ENCODE measurements at places on chromosomes 16 and 17. TPM values are rescaled to one million over a fixed set of nuclear protein-coding genes. Genes with fewer than 3 reads are reported as not detected.

DNA sequence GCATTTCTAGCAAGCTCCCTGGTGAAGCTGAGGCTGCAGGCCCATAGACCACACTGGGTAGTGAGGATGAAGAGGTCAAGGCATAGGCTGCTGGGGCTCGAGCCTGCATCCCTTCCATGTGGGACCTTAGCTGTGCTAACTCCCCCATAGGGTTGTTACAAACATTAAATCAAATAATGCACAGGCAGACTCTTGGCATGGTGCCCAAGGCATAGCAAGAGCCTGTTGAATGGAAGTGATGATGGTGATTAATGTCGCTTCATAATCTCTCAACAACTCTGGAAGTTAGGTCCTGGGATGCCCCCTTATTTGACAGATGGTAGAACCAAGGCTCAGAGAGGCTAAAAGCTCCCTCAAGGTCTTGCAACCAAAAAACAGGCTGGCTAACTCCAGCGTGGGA lies 283.9 kb upstream of the EEF2KMT start:
- H3K27me3 ChIP-seq = no peaks in the 10 kb centered on the region
- H3K36me3 ChIP-seq = no peaks in the 10 kb centered on the region
- H3K27ac ChIP-seq = no peak overlapping the region

DNA sequence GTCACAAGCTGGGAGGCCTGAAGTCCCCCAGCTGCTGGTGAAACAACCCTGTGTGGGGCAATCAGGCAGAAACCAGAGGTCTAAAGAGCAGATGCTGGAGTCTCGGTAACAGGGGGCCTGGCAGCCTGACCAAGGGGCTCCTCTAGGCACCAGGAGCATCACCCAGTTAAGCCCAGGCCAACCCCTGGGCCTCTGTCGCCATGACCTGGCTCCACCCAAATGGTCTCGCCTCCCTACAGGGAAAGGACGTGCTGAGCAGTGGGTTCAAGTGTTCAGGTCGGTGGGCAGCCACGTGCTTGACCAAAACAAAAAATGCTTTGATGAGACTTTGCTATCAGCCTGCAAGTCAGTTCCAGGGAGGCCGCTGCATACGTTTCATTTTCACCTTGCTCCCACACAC lies 240.3 kb downstream of the ZNF423 start:
- H3K36me3 ChIP-seq = peaks cover 7% of the 10 kb centered on the region
- peaks cover 5% of the 10 kb centered on the region for H3K4me1 ChIP-seq
- DNase-seq = no peak
- no peak overlapping the region for H3K4me3 ChIP-seq

Gene TMC8
- not detected for total RNA-seq

Gene NPTX1
- 18.1 TPM for total RNA-seq

Gene LDHD
- total RNA-seq = not detected

Gene METTL2A
- total RNA-seq = 38.2 TPM

DNA sequence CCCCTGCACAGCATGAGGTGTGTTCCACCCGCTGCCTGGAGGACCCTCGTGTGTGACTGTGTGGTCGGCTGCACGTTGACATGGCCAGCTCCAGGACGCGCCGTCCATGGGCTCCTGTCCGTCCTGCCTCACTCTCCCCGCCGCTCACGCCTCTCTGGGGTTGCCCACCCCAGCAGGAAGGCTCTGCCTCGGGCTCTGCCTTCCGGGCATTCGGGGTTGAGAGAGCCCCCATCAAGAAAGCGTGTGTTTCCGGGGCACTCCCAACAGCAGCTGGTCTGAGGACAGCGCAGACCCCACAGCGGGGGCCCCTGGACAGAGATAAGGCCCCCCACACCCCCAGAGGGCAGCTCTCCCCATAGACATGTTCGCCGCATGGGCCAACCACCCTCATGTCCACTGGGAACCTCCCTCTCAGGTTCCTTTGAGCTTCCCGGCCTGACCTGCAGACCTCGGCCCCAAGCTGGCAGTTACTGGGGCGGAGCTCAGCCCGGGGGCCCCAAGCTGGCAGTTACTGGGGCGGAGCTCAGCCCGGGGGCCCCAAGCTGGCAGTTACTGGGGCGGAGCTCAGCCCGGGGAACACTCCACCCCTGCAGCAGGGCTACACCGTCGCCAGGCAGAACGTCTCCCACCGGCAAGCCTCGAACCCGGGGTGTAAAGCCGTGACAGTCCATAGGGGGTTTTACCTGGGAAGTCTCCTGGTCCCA lies 8.4 kb upstream of the PIEZO1 start:
- no peak overlapping the region for H3K27ac ChIP-seq
- peaks cover 4% of the 10 kb centered on the region for H3K4me1 ChIP-seq
- no peak for DNase-seq
- peaks cover 3% of the 10 kb centered on the region for H3K27me3 ChIP-seq

- peak; percentile 51 for DNase-seq
- peaks cover 31% of the 10 kb centered on the region for H3K4me1 ChIP-seq
- peak overlapping the region; percentile 86 for H3K27ac ChIP-seq
- H3K27me3 ChIP-seq = peaks cover 10% of the 10 kb centered on the region
- peak overlapping the region; percentile 90 for H3K4me3 ChIP-seq
Observed at GRCh38 chr16:10940501-10941079, 1.7 kb downstream of the DEXI start.

GRCh38 chr16:53022374-53022773 lies 30.3 kb downstream of the CHD9NB start:
- no peak overlapping the region for H3K27ac ChIP-seq
- no peak overlapping the region for H3K4me3 ChIP-seq
- no peaks in the 10 kb centered on the region for H3K36me3 ChIP-seq
- peak; percentile 62 for DNase-seq

GRCh38 chr16:8795091-8795490 lies 2.3 kb downstream of the TMEM186 start:
- H3K27me3 ChIP-seq = peaks cover 2% of the 10 kb centered on the region
- H3K4me3 ChIP-seq = no peak overlapping the region
- no peak for DNase-seq
- peaks cover 11% of the 10 kb centered on the region for H3K4me1 ChIP-seq
- no peak overlapping the region for H3K27ac ChIP-seq

Gene ZP2
- total RNA-seq = not detected

Gene TBC1D3E
- total RNA-seq = not detected

Gene EVI2B
- not detected for total RNA-seq

DNA sequence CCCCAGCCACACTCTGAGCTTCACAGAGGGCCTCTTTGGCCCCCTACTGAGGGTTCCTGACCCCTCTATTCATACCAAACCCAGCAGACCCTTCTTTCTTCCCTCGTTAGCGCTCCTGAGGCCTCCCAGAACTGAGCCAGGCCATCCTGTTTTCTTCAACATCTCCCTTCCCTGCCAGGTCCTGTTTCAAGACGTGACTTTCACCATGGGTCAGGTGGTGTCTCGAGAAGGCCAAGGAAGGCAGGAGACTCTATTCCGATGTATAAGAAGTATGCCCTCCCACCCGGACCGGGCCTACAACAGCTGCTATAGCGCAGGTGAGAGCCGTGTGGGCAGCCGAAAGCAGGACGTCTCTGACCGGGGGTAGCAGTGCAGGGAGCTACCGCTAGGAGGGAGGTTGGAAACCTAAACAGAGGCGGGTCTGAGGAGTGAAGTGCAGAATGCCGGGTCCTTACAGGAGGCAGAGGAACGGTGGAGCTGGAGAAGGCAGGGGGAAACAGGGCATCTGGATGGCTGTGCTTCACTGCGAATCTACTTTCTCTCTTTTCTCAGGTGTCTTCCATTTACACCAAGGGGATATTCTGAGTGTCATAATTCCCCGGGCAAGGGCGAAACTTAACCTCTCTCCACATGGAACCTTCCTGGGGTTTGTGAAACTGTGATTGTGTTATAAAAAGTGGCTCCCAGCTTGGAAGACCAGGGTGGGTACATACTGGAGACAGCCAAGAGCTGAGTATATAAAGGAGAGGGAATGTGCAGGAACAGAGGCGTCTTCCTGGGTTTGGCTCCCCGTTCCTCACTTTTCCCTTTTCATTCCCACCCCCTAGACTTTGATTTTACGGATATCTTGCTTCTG lies 1.3 kb upstream of the SENP3 start:
- peaks cover 9% of the 10 kb centered on the region for H3K27me3 ChIP-seq
- H3K27ac ChIP-seq = peak overlapping the region; percentile 89
- H3K4me1 ChIP-seq = peaks cover 12% of the 10 kb centered on the region
- peak; percentile 86 for DNase-seq
- H3K4me3 ChIP-seq = peak overlapping the region; percentile 96

Gene GRAPL
- total RNA-seq = not detected

DNA sequence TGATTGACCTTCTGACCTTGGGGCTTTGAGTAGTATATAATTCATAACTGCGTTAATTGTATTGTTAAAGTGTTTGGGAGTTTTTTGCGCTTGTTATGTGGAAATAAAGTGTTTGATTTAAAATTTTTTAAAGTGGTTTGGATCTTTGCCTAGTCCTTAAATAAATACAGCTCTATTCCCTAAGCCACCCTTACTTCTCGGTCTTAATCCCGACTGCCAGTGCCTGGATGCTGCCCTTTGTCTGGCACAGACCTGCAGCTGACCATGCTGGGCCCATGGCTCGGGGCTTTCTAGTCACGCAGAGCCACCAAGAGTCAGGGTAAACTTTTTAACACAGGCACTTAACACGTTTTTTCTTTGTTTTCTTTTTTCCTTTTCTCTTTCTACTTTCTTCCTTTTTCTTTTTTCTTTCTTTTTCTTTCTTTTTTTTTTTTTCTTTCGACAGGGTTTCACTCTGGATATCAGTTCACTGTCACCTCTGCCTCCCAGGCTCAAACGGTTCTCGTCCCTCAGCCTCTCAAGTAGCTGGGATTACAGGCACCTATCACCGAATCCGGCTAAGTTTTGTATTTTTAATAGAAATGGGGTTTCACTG lies 19.6 kb upstream of the SLC5A11 start:
- H3K27ac ChIP-seq = no peak overlapping the region
- no peak for DNase-seq
- peaks cover 2% of the 10 kb centered on the region for H3K27me3 ChIP-seq
- H3K4me1 ChIP-seq = peaks cover 25% of the 10 kb centered on the region
- H3K36me3 ChIP-seq = peaks cover 4% of the 10 kb centered on the region

Gene CTRL
- 2.8 TPM for total RNA-seq

DNA sequence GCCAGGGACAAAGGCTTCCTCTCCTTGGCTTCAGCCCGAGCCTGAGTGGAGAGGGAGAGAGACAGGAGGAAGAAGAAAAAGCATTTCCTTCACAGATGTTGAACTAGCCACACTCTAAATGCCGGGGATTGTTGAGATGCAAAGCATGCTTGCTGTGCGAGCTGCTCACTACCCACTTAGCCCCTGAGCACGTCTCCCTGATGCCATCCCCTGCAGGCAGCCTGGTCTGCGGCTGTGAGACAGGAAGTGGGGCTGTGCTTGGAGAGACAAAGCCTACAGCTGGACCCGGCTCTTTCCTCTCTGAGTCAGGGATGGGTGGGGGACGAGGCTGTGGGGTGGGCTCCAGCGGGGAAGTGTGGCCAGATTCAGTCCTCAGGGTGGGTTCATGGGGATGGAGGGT lies 13.7 kb downstream of the WNT9B start:
- no peaks in the 10 kb centered on the region for H3K36me3 ChIP-seq
- H3K4me3 ChIP-seq = no peak overlapping the region
- H3K4me1 ChIP-seq = no peaks in the 10 kb centered on the region
- no peak overlapping the region for H3K27ac ChIP-seq
- H3K27me3 ChIP-seq = peaks cover 6% of the 10 kb centered on the region

GRCh38 chr17:7944326-7944725 lies 12.3 kb downstream of the CNTROB start:
- H3K4me3 ChIP-seq = no peak overlapping the region
- H3K36me3 ChIP-seq = peaks cover 11% of the 10 kb centered on the region

DNA sequence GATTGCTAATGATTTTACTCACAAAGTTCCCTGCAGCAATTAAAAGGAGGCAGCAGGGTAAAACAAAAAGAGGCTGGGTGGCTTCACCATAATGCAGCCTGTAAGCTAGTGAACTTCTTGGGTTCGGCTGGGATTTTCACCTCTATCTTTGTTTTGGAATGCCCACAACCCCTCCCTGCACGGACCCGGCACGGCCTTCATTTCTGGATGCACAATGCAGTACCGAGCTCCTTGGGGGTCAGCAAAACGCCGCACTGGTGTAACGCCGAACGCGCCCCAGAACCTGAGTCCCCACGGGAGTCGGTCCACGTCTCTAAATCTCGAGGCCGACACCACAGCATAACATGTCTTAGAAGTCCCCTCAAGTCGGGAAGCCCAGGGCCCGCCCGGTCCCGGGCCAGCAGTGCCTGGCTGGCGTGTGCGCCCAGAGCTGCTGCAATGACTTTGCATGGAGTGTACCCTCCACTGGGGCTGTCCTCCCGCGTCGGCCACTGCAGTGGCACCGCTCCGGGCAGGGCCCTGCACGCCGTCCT lies 759 bp downstream of the UBE2O start:
- no peaks in the 10 kb centered on the region for H3K36me3 ChIP-seq
- H3K4me1 ChIP-seq = peaks cover 31% of the 10 kb centered on the region
- DNase-seq = peak; percentile 48
- H3K27ac ChIP-seq = peak overlapping the region; percentile 93

Gene SNX20
- not detected for total RNA-seq

Gene CCDC200
- total RNA-seq = not detected

Gene HAP1
- total RNA-seq = 0.76 TPM

GRCh38 chr17:39653662-39654331 lies 11.4 kb upstream of the TCAP start:
- H3K27ac ChIP-seq = no peak overlapping the region
- no peaks in the 10 kb centered on the region for H3K4me1 ChIP-seq
- no peaks in the 10 kb centered on the region for H3K36me3 ChIP-seq
- peak; percentile 87 for DNase-seq
- H3K27me3 ChIP-seq = peaks cover 12% of the 10 kb centered on the region

DNA sequence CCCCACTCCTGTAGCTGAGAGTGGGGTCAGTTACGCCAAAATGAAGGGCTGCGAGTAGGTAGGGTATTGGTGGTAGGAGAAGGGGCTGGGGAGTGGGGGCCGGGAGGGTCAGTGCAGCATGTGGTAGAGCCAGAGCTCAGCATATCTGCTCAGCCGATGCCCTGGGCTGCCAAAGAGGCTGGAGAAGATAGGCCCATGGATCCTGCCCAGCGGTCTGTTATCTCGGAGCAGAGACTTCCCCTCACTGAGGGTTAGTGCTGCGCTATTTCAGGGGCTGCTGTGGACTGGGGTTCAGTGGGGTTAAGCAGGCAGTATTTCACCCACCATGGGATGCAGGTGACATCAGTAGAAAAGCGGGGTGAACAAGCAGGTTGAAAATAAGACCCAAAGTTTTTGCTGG lies 19.7 kb downstream of the RHBDL3 start:
- peaks cover 4% of the 10 kb centered on the region for H3K36me3 ChIP-seq
- no peak overlapping the region for H3K27ac ChIP-seq
- DNase-seq = no peak
- peaks cover 5% of the 10 kb centered on the region for H3K27me3 ChIP-seq
- peaks cover 40% of the 10 kb centered on the region for H3K4me1 ChIP-seq

DNA sequence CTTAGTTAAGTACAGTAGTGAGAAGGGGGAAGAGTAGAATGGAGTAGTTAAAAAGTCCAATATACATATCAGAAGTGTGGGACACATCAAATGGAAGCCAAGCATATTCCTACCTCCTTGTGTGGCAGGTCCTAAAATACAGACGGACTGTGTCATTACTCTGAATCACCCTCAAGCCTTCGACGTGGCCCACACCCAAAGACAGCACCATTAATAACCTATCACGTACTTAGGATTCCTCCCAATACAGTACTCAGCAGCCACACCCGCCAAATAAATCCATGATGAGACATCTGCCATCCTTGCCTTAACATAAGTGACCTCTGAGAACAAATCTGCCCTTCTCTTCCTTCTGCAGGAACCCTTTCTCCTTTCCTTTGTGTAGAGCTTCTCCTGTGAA lies 38.9 kb downstream of the UBE2G1 start:
- peak overlapping the region; percentile 56 for H3K27ac ChIP-seq
- H3K27me3 ChIP-seq = no peaks in the 10 kb centered on the region
- DNase-seq = no peak
- peaks cover 11% of the 10 kb centered on the region for H3K36me3 ChIP-seq
- H3K4me1 ChIP-seq = peaks cover 27% of the 10 kb centered on the region

Gene ASPSCR1
- 51.7 TPM for total RNA-seq

Gene MLKL
- total RNA-seq = not detected

Gene LCAT
- total RNA-seq = 8.7 TPM
